D721Med (cell line): ENCODE measurements at places on chromosomes 7 and 10.

GRCh38 chr7:150481186-150481920, 30.9 kb downstream of the GIMAP8 start:
- no peak for DNase-seq

DNA sequence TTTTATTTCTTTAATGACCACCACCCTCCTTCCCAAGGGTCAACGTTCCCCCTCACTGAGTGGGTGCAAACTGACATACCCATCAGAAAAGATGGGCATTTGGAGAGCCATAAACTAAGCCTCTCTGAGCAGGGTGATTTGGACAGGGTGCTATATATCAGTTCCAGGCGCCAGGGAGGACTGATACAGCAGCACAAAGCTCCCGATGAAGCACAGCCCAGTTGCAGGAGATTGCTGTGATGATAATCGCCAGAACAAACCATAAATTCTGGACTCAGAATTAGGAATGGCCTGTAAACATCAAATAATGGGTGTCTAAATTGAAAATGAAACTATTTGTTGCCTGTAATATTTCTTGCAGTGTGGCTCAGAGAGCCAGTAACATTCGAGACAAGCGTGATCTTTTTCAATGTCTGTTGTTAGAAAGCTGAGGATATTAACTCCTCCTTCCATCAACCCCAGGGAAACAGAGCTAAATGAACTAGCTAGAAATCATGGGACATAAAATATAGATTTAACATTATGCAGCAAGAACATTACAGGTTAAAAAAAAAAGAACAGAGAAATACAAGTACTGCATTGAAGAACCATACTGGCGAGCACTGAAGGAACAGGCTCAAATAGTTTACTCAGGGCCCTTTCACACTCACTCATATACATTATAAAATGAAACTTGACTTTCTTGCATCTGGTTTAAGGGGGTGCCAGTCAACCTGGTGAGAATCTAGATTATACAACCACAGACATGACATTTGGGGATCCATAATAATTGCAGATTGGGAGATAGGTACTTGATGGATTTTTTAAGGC, 137.5 kb upstream of the LRRTM3 start:
- DNase-seq, result no peak

- no peak for DNase-seq
Observed at GRCh38 chr10:16316733-16317390, 119.9 kb upstream of the PTER start.

DNA sequence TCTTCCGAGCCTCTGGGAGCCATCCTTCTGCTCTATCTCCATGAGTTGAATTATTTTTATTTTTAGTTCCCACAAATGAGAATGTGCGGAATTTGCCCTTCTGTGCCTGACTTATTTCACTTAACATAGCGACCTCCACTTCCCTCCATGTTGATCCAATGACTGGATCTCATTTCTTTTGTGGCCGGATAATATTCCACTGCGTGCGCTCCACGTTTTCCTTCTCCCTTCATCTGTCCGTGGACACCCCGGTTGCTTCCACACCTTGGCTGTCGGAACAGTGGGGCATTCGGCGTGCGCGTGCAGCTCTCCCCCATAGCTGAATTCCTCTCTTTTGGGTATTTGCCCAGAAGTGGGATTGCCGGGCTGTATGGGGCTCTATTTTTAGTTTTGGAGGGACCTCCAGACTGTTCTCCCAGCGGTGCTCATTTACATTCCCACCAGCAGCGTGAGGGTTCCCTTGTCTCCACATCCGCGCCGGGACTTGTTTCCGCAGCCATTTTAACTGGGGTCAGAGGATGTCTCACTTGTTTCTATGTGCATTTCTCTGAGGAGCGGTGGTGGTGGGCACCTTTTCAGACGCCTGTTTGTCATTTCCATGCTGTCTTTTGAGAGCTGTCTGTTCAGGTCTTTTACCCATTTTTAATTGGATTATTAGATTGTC, 51.0 kb upstream of the SUN1 start:
- DNase-seq, result no peak

DNA sequence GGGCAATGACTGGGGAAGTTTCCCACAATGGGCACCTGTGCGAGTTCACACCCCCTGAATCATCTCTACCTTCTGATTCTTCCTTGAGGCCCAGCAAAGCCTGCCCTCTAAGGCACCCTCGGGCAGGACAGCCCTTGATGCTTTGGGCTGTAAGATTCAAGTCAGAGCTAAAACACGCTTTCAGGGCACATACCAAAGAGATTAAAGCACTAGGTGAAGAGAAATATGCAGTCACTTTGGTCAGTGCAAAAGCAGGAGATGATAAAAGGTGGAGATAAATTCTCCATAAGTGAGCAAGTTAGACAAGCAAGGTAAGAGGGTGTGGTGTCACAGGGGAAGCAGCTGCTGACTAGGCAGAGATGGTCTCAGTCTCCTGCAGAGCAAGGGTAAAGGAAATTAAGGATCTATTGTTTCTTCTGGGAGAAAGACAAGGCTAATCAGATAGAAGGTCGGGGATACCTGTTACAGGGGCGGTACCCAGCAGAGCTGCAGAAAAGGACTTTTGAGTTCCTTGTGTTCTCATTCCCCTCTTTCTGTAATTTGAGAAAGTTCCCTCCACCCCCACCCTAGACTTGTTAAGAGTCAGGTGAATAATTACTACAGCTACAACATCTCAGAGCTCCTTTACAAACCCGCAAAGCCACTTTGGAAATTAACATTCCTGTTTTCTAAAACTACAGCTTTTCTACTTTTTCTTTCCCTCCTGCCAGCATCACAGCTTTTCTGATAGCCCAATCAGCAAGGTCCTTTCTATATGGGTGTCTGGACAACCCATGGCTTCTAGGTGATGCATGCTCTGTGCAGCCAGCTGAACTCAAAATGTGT, 26.4 kb downstream of the PDLIM1 start:
- no peak for DNase-seq
